Hippocampal formation (tissue), 2 donors: ENCODE measurements at places on chromosomes 2 and 18.

DNA sequence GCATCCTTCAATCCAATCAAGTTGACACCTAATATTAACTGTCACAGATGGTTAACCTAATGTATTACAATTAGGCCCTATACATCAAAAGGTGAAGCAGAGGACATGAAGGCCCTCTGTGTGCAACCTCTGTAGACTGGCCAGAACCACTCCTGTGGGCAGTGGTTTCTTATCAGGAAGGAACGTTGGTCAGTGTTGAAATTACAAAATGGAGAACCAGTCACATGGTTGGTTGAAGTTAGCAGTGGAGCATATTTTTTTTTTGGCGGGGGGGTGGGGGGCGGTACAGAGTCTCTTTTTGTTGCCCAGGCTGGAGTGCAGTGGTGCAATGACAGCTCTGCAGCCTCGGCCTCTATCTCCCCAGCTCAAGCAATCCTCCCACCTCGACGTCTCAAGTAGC lies 19.8 kb downstream of the RNU2-63P start:
- DNase-seq = no peak

DNA sequence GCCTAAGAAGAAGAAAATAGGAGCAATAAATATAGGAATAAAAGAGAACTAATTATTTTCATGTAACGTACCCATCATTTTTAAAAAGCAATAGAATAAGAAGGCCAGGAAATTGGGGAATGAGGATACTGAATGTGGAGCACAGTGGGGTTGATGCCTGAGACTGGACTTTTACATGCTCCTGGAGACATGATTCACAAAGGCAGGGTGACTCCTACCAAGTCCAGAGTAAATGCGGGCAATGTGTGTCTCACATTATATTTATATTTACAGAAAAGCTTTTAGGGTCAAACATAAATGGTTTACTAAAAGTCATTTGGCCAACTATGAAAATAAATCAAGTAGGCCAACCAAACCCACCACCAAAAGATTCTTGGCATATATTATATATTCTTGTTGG lies 87.9 kb upstream of the COL5A2 start:
- DNase-seq = no peak

- DNase-seq = no peak
These were observed 19.4 kb downstream of the COA5 start for GRCh38 chr2:98588880-98589431.

GRCh38 chr2:36539631-36540030 lies 58.3 kb downstream of the FEZ2 start:
- DNase-seq = no peak

GRCh38 chr2:95336406-95336805 lies 39.3 kb downstream of the KCNIP3 start:
- DNase-seq = no peak

GRCh38 chr2:28702878-28703277 lies 48.8 kb upstream of the PPP1CB start:
- no peak for DNase-seq

GRCh38 chr2:205475416-205475768 lies 206.9 kb upstream of the NRP2 start:
- DNase-seq = no peak

DNA sequence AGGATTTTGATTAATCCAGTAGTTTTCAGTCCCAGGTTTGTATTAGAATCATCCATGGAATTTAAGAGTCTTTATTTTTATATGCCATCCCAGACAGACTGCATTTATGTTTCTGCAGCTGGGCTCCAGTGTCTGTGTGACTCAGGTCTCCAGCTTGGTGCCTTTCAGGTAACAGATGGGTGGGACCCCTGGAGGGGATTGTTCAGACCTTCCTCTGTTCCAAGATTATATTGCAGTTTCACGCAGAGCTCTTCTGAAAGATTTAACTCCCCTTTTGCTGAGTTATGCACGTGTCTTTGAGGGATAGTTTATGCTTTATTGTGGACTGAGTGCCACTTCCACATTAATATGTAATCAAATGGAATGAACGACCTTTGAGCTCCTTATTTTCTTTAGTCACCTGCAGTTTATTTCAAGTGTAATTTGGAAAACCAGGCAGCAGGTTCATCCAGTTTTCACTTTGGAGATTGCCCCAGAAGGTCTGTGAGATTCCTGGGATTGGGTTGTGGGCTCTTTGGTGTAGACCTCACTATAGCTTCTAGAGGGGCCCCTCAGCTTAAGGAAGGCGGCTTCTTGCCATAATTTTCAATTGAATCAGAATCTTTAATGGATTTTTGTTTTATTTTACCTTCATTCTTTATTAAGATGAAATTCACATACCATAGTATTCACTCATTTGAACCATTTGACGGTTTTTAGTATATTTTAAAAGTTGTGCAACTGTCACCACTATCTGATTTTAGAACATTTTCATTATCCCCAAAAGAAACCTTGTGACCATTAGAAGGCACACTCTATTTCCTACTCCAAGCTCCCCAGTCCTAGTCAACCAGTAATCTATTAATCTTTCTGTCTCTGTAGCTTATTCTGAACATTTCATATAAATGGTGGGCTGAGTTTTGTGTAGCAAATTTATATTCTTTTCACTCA lies 135.0 kb downstream of the WDSUB1 start:
- DNase-seq = no peak

GRCh38 chr2:215019521-215020145 lies 118.8 kb downstream of the ABCA12 start:
- no peak for DNase-seq

DNA sequence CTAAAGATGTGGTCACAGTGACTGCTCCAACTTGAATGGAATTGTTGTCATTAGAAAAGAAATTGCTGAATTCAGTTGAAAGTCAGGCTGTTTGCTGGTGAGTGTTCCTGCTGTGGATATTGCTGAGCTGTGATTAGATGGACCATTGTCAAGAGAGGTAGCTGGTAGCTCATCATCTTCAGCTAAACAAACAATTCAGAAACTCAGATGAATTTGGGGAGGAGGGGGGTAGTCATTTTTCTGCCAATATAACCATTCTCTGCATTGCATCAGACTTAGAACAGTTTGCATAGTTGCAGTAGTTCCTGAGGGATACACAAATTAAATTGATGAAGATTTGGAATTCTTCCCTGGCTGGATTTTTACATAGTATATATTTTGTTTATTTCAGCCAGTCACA lies 108.3 kb downstream of the MTCL1 start:
- no peak for DNase-seq

DNA sequence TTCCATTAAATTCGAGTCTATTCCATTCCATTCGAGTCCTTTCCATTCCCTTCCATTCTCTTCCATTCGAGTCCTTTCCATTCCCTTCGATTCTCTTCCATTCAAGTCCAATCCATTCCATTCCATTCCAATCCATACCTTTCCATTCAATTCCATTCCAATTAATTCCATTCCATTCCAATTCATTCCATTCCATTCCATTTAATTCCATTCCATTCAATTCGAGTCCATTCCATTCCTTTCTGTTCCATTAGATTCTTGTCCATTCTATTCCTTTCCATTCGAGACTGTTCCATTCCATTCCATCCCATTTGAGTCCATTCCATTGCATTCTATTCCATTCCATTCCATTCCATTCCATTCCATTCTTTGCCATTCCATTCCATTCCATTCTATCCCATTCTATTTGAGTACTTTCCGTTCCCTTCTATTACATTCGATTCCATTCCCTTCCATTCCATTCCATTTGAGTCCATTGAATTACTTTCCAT lies 1130.0 kb downstream of the RPIA start:
- no peak for DNase-seq

DNA sequence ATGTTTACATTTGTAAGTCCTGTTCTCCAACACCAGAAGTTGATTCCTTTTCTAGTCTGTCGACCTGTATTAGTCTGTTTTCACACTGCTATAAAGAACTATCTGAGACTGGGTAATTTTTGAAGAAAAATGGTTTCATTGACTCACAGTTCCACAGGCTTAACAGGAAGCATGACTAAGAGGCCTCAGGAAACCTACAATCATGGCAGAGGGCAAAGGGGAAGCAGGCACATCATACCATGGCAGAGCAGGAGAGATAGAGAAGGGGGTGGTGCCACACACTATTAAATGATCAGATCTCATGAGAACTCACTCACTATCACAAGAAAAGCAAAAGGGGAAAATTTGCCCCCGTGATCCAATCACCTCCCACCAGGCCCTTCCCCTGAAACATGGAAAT lies 112.8 kb upstream of the MAP3K20 start:
- DNase-seq = no peak

DNA sequence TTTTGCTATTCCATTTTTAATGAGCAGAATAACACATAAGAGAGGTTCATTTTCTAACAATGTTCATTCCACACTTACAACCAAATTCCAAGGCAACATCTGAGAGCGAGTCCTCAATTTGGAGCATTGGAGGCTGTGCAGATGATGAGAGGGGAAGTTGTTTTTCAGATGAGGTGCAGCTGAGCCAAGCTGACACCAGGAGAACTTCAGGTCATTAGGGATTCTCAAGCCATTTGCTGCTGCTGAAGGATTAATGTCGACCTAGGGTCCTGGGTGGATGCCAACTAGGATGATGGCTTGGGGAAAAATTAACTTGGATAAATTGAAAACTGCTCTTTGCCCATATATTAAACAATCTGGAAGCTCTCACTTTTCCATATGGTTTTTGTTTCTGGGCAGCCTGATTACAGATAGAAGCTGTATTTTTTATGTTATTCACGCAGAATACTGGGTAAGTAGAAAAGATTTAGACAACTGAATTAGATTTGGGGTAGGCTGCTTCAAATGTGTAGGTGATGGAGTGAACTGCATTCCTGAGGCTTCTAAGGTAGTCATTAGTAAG lies 206.4 kb upstream of the SLC39A10 start:
- DNase-seq = no peak

- DNase-seq = no peak
These were observed 32.3 kb downstream of the SCTR start for GRCh38 chr2:119491776-119492525.

- no peak for DNase-seq
These were observed 126.7 kb downstream of the XRCC5 start for GRCh38 chr2:216235896-216236295.

DNA sequence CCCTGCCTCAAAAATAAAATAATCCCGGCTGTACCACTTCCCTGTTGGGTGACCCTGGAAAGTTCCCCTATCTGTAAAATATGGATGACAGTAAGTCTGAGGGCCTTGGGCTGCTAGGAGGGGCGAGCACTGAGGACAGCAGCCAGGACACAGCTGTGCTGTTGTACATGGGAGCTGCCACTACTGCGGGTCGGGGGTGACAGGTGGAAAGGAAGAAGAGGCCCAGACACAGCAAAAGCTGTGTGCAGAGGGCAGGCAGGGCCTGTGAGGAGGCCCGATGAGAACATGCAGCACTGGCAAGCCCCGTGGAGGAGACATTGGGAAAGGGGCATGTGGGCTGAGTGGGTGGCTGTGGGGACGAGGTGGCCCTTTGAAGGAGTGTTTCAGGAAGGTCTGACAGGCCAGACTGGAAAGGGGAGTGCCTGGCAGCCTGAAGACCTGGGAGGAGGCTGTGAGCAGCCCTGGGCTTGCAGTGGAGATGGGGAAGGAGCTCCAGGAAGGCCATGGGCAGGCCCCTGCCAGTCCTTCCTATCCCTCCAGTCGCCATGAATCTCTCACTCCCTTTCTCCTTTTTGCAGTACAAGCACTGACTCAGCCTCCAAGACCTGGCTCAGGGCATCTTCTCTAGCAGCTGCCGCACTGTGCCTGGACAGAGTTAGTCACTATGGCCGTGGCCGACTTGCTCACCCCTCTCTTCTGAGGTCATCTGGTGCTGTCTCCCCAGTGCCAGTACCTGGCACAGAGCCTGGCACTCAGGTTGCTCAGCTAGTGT lies 28.9 kb upstream of the SEMA4C start:
- DNase-seq = no peak

GRCh38 chr18:77876319-77876865 lies 626.7 kb downstream of the GALR1 start:
- DNase-seq = no peak

- DNase-seq = no peak
These were observed 91.1 kb downstream of the DTNB start for GRCh38 chr2:25582077-25582830.

DNA sequence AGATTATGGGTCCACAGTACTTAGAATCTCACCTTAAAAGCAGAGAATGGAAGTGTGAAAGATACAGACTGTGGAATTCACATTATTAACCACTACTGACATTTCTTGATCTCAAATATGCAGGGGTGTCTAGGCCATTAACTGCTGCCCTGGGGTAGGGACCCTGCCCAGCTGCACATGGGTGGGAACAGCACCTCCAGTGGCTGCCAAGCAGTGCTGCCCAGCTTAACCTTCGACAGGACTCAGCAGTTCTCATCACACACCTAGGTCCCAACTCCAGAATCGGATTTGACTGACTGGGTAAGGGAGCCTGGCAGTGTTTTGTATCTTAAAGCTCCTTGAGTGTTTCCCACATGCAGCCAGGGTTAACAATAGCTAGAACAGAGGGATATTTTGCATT lies 14.9 kb downstream of the ERFE start:
- no peak for DNase-seq

DNA sequence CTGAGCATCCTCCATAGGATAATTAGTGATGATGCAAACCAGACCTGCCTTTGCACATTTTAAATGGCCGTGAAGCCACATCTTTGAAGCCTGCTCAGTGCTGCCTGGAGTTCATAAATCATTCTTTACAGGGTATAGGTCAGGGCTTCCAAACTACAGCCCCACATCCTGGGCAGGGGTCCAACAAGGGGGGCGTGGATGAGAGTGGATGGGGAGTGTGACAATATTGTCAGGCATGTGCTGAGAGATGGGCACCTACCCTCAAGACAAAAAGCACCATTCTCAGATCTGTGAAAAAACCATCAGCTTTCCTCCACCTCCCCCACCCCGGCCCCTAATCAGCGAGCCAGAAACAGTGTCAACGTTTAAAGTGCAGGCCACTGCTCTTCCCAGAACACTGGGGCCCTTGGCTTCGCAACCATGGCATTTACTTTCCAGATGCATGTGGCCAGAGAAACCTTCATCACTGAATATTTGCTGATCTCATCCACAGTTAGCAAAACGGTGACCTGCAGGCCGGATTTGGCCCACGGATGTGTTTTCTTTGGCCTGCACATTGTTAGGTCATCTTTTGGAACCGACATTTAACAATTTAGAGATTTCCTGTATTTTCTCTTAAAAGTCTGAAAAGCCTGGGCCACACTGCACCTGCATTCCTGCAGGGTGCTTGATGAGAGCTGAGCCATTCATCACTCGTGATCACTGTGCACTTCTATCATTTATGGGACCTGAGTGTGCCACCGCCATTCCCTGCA lies 130.7 kb downstream of the ANKRD44 start:
- DNase-seq = no peak

DNA sequence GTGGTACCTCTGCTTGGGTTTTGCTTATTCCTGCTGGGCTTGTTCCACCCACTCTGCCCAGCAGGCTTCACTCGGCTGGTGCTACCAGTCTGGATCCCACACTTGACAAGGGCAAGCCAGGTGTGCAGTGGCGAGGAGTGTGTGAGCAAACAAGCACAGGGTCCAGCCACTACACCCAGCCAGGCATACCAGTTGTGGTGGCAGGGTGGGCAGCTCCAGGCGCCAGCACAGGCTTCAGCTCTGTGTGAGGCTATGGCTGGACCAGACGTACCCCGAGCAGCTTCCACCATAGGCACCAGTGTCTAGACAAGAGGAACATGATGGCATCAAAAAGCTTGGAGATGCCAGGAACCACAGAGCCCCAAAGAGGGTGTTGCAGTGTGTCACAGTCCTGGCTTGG lies 93.1 kb upstream of the GALNT5 start:
- no peak for DNase-seq
